Adrenal gland (tissue), 19 donors: ENCODE measurements at places on chromosomes 4 and X.

- no peak for DNase-seq
These were observed 21.5 kb downstream of the RELL1 start for GRCh38 chr4:37664696-37665095.

DNA sequence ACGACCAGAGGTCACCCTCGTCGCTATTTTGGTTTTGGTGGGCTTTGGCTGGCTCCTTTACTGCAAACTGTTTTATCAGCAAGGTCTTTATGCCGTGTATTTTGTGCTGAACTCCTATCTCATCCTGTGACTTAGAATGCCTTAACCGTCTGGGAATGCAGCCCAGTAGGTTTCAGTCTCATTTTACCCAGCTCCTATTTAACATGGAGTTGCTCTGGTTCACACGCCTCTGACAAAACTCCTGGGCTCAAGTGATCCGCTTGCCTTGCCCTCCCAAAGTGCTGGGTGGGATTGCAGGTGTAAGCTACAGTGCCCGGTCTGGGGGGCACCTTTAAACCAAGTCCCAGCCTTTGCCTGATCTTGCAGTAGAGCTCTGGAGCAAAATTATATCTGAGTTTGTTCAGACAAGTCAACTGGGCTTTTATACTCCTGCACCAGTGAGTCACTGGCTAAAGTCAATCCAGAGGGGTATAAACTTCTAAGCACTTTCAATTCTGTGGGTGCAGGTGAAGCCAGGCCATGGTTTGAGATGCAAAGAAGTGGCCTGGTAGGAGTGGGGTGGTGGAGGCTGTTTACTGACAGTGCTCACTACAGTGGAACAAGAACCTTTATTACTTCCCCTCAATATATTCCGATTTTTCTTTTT is 50.2 kb downstream of the MGST2 start:
- DNase-seq = no peak

GRCh38 chr4:154719087-154719486 is 24.7 kb upstream of the LRAT start:
- no peak for DNase-seq

DNA sequence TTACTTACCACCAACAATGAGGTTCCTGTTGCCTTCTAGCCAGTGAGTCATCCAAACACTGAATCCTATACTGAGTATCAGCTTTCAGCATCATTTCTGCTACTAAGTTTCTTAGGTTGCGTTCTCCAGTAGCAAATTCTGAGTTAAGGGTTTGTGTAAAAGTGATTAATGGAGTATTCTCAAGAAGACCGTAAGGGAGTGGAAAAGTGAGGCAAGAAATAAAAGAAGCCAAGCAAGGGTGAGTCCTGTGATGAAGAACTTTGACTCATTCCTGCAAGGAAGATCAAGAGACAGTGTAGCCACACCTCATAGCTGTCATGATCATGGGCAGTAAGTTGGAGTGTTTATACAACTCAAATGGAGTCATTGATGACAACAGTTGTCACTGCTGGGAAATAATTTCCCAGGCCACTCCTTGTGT is 446.2 kb downstream of the RAPGEF2 start:
- DNase-seq = no peak

GRCh38 chr4:156575430-156576073 is 396.0 kb downstream of the PDGFC start:
- no peak for DNase-seq

DNA sequence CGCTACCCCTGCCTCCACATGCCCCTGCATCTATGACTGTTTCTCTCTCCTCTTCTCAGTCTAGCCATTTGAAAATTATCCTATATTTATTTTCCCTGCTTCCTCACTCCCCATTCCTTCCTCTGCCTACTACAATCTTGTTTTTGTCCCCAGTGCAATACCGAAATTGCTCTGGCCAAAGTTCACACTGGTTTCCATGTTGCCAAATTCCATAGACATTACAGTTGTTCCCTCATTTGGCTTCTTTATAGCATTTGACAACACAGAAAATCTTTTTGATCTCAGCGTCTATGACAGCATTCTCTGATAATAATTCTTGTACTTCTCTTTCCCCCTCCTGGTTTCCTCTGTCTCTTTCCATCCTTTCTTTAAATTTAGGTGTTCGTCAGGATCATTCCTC is 99.4 kb downstream of the GPR82 start:
- no peak for DNase-seq

DNA sequence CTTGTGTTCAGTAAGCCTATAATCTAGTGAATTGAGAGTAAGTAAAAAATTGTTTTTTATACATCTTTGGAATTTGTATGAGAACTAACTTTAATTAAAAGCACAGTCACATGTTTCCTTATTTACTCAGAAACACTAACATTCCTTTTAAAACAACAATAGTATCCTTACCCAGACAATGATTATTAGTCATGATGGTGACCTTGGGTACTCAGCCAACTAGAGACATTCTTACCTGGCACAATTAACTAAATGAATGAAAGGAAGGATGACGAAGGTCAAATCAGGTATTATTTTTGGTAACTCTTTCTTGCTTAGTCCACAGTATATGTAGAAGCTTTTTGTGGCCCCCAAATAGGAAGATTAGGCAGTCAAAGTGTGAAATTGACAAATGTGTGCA is 901.0 kb downstream of the FAT4 start:
- DNase-seq = no peak

- DNase-seq = no peak
These were observed 572.1 kb downstream of the C4orf33 start for GRCh38 chr4:129668092-129668491.

DNA sequence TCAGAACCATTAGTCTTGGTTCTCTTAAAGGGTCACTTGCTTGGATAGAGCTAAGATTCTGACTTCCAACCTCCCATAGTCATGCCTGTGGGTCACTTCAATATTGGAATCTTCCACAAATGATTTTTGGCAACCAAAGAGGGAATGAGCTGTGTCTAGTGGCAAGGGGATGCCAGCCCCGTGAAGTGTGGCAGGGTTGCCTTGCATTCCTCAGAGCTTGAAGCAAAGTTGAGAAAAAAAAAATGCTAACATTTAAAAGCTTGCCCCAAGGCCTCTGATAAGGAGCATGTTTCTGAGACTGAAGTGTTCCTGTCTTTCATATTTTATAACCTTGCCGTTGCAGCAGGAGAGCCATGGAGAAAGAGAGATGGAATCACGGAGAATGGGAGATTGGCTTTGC is 120.2 kb downstream of the PAPSS1 start:
- DNase-seq = no peak

- no peak for DNase-seq
These were observed 19.1 kb upstream of the SETD7 start for GRCh38 chr4:139575072-139575471.

DNA sequence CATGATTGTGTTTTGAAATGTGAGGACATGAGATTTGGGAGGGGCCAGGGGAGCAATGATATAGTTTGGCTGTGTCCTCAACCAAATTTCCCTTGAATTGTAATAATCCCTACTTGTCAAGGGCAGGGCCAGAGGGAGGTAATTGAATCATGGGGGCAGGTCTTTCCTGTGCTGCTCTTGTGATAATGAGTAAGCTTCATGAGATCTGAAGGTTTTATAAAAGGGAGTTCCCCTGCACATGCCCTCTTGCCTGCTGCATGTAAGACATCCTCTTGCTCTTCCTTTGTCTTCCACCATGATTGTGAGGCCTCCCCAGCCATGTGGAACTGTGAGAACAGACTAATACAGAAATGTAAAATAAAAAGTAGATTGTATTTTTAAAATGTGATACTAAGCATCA is 1294.9 kb downstream of the ADGRL3 start:
- DNase-seq = no peak
